ENCODE measurements at places on chromosomes 2 and 18. TPM values are rescaled to one million over a fixed set of nuclear protein-coding genes. Genes with fewer than 3 reads are reported as not detected.

Gene EVX2
- not detected for total RNA-seq

Gene GATA6
- 7.7 TPM for total RNA-seq

Gene NTSR2
- not detected for total RNA-seq

Gene CRACDL
- not detected for total RNA-seq

Gene CYTIP
- total RNA-seq: not detected

Gene VWA3B
- total RNA-seq: not detected

Gene IGFBP5
- 541 TPM for total RNA-seq

Gene TCF23
- not detected for total RNA-seq

Gene POTEJ
- not detected for total RNA-seq

Gene MAPK4
- total RNA-seq: not detected

Gene MAL
- not detected for total RNA-seq

Gene MYO5B
- total RNA-seq: 0.66 TPM

Gene EVA1A
- total RNA-seq: 51.3 TPM

Gene BBS5
- total RNA-seq: 4.8 TPM

Gene UBXN2A
- total RNA-seq: 7.9 TPM

Gene RGPD3
- total RNA-seq: 0.22 TPM

Gene DTNA
- 8.0 TPM for total RNA-seq

Gene FRZB
- 0.14 TPM for total RNA-seq

Gene CD28
- not detected for total RNA-seq

Gene XIRP2
- total RNA-seq: 1.9 TPM

Gene CYS1
- total RNA-seq: 0.14 TPM

Gene ETAA1
- total RNA-seq: 19.8 TPM

Gene GPBAR1
- 0.22 TPM for total RNA-seq

Gene CDH19
- total RNA-seq: not detected

Gene CHRNG
- not detected for total RNA-seq

Gene TOGARAM2
- total RNA-seq: under 0.01 TPM

Gene STPG4
- 1.6 TPM for total RNA-seq

Gene DSG2
- 12.5 TPM for total RNA-seq

Gene TMEM237
- total RNA-seq: 66.0 TPM

Gene TEKT4
- total RNA-seq: not detected

Measured in placental pericyte (primary cell).